Activated T-cell treated with anti-CD3 and anti-CD28 coated beads, Interleukin-2, amount 50 U/mL, for 72 hours (primary cell): ENCODE measurements at places on chromosomes 3 and 15. TPM values are rescaled to one million over a fixed set of nuclear protein-coding genes. Genes with fewer than 3 reads are reported as not detected.

DNA sequence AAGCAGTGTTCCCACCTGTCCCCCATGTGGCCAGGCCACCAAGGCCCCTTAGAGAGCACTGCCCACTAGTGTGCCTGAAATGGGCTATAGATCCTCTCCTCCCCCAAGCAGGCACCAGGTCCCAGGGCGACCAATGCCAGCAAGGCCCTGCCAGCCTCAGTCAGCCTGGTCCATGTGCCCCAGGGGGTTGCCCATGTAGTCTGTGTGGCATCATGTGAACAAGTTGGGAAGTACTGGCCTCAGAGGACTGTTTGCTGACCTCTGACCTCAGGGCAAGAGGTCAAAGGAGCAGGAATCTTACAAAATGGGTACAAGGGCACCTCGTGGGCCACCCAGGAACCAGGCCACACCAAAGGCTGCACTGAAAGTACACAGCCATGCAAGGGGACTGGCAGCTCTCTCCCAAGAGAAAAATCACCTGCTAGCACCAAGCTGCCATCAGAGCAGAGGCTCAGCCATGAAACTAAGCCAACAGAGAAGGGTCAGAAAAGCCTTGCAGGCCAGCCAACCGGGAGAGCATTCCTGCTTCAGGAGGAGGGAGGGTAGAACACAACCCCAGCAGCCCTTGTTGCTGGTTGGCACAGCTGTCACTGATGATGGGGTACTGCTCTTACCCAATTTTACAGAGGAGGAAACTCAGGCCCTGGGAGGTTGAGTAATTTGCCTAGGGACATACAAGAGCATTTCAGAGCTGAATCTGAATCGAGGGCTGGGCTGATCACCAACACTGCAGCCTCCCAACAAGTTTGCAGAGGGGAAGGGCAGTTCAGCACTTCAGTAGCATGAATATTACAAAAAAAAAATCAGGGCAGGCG lies 5.2 kb upstream of the FURIN start:
- H3K4me1 ChIP-seq: peaks cover 82% of the 10 kb centered on the region
- no peaks in the 10 kb centered on the region for H3K36me3 ChIP-seq
- peak overlapping the region; percentile 66 for H3K27ac ChIP-seq
- no peak for DNase-seq
- H3K4me3 ChIP-seq: peak overlapping the region; percentile 51

DNA sequence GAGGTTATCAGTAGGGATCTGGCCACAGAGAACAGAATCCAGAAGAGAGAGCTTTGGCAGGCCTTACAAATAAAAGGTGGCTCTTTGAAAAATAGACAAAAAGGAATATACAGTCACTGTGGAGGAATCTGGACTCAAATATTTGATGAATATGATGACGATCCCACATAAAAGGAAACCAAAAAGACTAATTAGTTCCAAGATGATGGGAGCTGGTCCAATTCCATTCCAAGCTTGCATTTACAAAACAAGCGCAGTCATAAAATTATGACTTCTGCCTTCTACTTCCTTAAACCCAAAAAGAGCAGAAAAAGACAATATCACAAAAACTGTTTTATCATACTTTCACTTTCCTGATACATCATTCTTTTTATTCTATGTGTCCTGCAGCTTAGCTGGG lies 285.8 kb downstream of the DIPK2A start:
- H3K27me3 ChIP-seq: peaks cover 9% of the 10 kb centered on the region
- H3K36me3 ChIP-seq: no peaks in the 10 kb centered on the region
- H3K4me3 ChIP-seq: no peak overlapping the region
- H3K27ac ChIP-seq: no peak overlapping the region
- no peak for DNase-seq

- H3K27me3 ChIP-seq: no peaks in the 10 kb centered on the region
- no peak overlapping the region for H3K4me3 ChIP-seq
- DNase-seq: no peak
- H3K36me3 ChIP-seq: peaks cover 4% of the 10 kb centered on the region
Observed at GRCh38 chr3:126816986-126817777, 113.1 kb downstream of the CHCHD6 start.

Gene NBEAL2
- total RNA-seq: 87.4 TPM

Gene CKMT1A
- total RNA-seq: 1.0 TPM

Gene HES1
- total RNA-seq: 0.81 TPM

Gene PAQR9
- not detected for total RNA-seq

Gene AGTR1
- total RNA-seq: not detected

DNA sequence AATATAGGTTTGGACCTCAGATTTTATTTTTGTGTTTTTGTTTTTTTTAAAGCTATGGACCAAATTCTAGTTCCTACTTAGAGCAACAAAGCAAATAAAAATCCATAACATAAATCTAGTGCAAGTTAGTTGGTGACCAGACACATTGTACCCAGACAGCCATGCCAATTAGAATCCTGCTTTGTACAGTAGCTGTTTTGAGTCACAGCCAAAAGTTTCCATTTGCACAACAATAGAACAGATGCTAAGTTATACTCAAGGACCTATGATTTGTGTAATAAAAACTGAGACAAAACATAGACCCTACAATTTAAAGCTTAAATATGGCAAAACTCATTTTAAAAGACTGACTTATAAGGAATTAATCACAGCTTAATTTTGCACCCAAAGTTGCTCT lies 513.1 kb upstream of the CBLB start:
- H3K27ac ChIP-seq: no peak overlapping the region
- peaks cover 5% of the 10 kb centered on the region for H3K4me1 ChIP-seq
- no peaks in the 10 kb centered on the region for H3K27me3 ChIP-seq
- no peak overlapping the region for H3K4me3 ChIP-seq
- no peaks in the 10 kb centered on the region for H3K36me3 ChIP-seq
